ENCODE measurements at places on chromosomes 7 and 10.

GRCh38 chr7:2575733-2576340 lies 17.1 kb downstream of the IQCE start:
- no peak for DNase-seq

DNA sequence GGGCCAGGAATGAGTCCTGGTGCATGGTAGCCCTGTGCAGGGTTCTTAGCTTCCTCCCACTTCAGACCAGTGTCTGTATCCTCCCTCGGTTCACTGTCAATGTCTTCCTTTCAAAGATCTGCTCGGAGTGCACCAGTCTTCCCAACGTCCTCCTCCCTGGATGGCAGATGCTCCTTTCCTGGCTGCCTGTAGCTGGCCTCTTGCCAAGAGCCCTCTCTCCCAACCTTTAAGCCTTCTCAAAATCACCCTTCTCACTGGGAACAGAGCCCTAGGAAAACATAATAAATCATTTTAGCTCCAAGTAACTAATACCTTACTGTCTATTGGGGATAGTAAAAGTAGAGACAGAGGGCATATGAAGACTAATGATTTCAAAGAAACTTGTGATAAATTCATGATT lies 490.6 kb downstream of the CCSER2 start:
- DNase-seq, result no peak

GRCh38 chr7:140230861-140231770 lies 54.3 kb upstream of the KDM7A start:
- no peak for DNase-seq

GRCh38 chr7:70132226-70132851 lies 534.1 kb downstream of the AUTS2 start:
- no peak for DNase-seq

DNA sequence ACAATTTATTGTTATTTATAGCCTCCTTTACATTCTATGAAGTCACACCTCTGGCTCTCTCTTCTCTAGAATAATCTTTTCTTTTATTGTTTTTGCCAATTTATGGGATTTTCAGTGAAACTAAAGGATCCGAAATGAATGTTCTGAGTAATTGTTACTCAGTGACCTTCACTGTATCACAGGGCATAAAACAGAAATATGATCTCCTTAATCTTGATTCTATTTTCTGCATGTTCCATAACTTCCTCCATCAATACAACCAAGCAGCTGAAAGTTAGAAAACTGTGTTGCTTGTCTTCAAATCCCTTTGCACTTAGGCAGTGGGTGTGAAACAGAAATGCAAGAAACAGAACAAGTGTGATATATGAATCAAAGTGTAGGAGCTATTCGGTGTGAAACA lies 57.4 kb upstream of the FERD3L start:
- no peak for DNase-seq

DNA sequence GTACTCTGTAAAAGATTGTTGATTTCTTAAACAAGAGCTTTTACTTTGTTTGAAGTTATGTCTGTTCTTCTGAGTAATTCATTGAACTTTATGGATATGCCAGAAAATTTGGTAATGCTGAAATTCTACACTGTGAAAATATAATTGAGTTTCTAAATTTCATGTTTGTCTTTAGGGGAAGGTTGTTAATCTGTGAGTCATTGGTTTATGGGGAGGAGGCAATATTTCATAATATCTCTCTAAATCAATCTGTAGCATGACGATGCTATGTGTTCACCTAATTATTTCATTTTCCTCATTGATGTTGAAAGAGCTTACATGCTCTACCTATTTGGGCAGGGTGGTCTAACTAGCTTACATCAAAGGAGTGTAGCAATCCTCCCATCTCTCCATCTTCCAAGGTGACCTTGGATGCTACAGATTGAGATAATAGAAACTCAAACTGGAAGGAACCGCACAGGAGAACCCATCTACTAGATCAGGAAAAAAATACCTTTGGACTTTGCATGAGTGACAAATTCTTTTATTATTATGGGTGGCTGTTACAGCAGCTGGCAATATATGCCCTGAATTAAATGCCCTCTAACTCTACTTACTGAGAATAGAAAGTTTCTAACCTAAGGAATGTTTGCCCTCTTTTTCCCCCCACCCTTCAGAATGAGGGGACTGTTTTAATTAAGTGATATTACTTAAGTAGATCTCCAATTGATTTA lies 8.4 kb upstream of the SNX13 start:
- no peak for DNase-seq

GRCh38 chr7:158531661-158532060 lies 56.0 kb downstream of the PTPRN2 start:
- no peak for DNase-seq

GRCh38 chr7:86981127-86981526 lies 78.3 kb downstream of the ELAPOR2 start:
- DNase-seq, result no peak

DNA sequence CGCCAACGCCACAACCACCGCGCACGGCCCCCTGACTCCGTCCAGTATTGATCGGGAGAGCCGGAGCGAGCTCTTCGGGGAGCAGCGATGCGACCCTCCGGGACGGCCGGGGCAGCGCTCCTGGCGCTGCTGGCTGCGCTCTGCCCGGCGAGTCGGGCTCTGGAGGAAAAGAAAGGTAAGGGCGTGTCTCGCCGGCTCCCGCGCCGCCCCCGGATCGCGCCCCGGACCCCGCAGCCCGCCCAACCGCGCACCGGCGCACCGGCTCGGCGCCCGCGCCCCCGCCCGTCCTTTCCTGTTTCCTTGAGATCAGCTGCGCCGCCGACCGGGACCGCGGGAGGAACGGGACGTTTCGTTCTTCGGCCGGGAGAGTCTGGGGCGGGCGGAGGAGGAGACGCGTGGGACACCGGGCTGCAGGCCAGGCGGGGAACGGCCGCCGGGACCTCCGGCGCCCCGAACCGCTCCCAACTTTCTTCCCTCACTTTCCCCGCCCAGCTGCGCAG lies 424 bp downstream of the EGFR start:
- peak; percentile 72 for DNase-seq

DNA sequence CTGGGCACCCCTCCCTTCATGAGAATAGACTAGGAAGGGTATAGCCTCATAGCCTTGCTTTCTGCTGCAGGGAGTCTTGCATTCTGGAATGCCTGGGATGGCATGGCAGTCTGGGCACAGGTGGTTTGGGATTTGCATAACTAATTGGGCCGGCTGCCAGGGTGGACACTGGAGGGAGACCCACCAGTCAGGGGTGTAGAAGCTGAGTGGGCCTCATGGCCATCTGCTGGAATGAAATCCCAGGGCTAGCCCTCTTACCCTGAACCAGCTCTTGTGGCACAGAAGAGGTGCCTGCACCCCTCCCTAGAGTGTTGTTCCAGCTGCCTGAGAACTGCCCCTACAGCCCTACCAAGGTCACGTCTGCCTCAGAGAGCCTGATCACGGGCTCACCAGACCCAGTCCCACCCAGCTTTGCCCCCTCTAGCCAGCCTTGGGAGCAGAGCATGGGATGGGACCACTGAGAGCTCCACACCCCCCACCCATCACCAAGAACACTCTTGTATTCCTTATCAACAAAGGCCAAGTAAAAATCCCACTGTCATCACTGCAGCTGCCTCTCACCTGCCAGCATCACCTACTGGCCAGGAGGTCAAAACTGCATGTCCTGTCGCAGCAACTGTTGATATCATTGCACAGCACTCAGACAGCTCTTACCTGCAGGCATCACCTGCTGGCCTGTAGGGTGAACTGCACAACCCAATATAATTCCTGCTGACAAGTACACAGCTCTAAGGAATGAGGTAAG lies 148.9 kb downstream of the ZEB1 start:
- no peak for DNase-seq

GRCh38 chr7:6186577-6186976 lies 85.8 kb downstream of the CYTH3 start:
- no peak for DNase-seq

- no peak for DNase-seq
Measured at GRCh38 chr7:144488977-144489376, 85.5 kb upstream of the NOBOX start.

DNA sequence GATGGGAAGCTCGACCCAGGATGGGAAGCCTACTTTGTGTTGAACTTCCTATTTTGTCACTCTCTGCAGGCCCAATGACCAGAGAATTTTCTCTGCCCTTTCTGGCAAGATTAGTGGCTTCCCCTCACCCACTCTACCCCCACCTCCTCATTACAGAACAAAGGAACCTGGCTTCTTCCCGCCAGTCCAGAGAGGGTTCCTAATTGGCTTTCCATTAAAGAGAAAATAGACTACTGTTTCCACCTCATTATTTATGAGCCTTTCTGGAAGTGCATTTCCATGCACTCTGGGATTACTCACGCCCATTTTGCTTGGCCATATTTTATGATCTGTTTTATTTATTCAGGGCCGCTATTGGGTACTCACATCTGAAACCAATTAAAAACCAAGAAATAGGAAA lies 94.9 kb upstream of the TCF7L2 start:
- no peak for DNase-seq

- DNase-seq, result no peak
Measured at GRCh38 chr7:120716307-120716706, 141.6 kb downstream of the TSPAN12 start.

DNA sequence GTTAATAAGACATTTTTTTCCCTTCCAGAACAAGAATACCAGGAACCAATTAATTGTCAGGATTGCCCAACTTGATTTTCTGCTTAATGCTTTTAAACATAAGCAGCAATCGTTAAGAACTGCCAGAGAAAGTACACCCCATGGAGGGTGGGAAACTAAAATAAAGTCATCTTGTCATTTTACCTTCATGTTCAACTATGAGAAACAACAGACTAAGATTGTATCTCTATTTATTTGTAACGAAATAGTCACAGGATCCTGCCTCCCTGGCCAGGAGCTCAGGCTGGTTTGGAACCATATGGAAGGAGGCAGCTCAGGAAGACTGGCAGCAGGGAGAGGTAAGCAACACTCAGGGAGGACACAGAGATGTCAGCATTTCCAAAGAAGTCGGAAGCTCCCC lies 129.6 kb downstream of the TNS3 start:
- DNase-seq, result no peak

GRCh38 chr10:91381257-91381891 lies 28.8 kb upstream of the HECTD2 start:
- no peak for DNase-seq

DNA sequence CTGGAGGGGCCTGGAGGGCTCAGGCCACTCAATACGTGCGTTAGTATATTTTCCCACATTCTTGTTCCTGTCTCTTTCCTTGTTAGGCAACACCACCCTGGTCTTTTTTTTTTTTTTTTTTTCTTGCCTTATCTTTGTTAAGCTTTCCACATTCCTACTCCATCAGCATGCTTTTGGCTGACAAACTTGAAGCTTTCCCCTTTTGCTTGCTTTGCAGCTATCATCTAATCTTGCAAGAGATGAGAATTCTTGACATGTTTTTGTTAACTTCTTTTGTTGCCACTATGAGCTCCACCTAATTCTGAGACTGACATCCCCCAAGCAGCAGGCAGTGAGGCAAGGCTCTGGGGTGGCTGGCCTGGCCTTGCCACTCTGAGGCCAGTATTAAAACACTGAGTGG lies 52.5 kb upstream of the NRP1 start:
- DNase-seq, result no peak

DNA sequence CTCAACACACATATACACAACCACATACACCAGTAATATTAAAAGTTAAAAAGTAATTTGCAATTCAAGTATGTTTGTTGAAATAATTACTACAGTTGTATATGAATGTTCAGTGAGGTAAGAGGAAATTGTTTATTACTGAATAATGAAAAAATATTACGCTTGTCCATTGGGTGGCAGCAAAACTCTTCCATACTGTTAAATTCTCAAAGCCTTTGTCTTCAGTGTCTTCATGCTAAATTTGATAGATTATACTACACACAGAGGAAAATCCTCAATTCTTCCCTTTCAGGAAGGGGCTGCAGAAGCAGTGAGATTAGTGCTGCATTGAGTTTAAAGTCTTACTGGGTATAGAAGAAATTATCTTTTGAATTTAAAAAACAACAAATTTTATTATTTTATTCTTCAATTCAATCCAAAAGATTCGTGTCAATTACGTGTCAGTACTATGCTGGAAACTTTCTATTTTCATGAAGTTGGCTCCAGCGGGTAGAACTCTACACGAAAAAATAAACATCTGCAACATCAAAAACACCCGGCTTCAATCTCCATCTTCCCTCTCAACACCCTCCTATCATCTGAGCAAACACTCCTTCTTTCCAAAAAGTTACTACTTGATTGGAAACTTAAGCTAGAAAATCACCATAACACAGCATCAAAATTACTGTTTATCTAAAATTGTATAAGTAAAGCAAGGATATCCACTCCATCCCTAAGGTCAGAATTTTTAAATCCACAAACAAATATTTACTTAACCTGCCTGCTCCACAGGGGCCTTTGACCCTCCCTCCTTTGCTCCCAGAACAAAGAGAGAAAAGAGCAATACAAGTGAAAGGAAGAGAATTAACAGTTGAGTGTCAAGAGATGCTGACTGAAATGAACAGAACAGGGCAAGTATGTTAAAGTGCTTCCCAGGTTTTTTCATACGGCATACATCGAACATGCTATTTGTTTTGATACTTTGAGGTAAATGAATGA lies 37.0 kb upstream of the TES start:
- DNase-seq, result no peak

GRCh38 chr7:22142572-22142971 lies 196.9 kb upstream of the CDCA7L start:
- DNase-seq, result no peak

- peak; percentile 49 for DNase-seq
Measured at GRCh38 chr7:157485361-157485831, 148.6 kb downstream of the DNAJB6 start.

- no peak for DNase-seq
Measured at GRCh38 chr7:137943132-137943551, 58.7 kb downstream of the CREB3L2 start.

GRCh38 chr10:79399223-79399831 lies 46.1 kb downstream of the ZCCHC24 start:
- DNase-seq, result peak; percentile 90

DNA sequence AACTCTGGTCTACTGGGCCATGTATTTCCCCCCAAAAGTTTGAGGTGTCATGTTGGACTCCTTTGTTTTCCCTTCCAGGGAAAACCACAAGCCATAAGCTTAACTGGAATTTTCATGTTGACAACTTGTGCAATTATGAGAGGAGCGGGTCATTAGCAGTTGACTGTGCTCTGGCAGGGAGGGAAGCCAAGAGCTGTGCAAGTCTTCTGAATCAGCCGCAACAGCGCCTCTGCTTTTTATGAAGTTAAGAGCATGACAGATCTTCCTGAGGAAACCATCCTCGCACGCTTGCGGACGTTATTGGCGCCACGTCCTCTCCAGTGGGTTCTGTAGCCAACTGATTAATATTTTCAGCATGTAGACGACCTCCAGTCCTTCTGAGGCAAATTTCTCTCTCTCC lies 148.7 kb upstream of the MKI67 start:
- no peak for DNase-seq

- DNase-seq, result no peak
Measured at GRCh38 chr10:38072552-38072951, 21.6 kb upstream of the ZNF37A start.

DNA sequence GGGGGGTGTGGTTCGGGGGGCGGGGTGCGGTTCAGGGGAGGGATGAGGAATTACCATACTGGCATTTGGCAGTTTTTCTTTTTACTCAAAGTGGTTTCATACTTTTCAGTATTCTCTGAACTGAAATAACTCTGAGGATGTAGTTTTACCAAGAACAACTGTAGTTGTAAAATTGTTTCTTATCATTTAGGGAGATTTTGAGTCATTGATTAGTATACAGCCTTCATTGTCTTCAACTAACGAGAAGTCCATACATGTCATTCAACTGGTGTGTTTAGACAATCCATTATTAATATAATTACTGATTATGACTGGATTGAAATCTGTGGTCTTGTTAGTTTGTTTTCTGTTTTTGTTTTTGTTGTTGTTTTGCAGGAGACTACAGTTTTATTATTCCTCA lies 40.8 kb downstream of the COPG2 start:
- no peak for DNase-seq

Data from left forelimb (tissue), 1 donor.